Stimulated activated CD8-positive, alpha-beta memory T cell treated with anti-CD3 and anti-CD28 coated beads, Interleukin-2, amount 100 ng/mL, for 1 hour (primary cell): ENCODE measurements at places on chromosomes 7 and 10.

- DNase-seq = no peak
Measured at GRCh38 chr10:68151453-68151852, 42.2 kb downstream of the MYPN start.

- no peak for DNase-seq
Measured at GRCh38 chr7:5230265-5231067, 40.4 kb downstream of the WIPI2 start.

GRCh38 chr10:373015-373414, 237.8 kb downstream of the ZMYND11 start:
- no peak for DNase-seq

GRCh38 chr10:131033166-131034085, 278.1 kb downstream of the TCERG1L start:
- DNase-seq = no peak

- no peak for DNase-seq
Measured at GRCh38 chr7:64945503-64946175, 42.6 kb downstream of the ZNF273 start.
